ENCODE measurements at places on chromosomes 6 and 20.

DNA sequence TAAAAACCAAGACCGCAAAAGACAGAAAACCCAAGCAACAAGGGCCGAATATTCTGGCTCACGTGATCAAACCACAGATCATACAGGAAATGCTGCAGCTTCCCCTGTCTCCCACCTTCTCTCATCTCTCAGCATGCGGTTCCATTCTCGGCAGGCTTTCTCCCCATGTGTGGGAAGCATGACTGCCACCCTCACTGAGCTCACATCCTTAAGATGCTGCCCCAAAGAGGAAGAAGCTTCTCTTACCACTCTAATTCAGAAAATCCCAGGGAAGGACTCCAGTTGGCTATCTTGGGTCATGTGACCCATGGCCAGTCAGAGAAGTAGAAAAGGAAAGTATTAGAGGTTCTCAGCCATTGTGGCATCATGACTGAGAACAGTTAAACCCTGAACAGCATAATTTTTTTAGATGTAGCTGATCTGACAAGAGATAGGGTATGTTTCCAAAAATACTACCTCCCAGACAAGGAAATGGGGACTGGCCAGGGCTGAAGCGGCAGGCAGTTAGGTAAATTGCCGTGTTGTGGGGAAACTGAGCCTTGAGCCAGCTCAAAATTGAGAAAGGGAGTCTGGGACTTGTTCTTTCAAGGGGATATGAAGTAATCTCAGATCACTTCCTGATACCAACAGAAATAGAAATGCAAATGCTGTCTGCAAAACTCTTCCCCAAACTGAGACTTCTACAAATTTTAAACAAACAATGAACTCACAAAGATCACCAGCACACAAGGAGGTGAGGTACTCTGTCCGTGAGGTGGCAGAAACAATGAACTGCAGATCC is 37.1 kb upstream of the GRM4 start:
- no peak for DNase-seq

DNA sequence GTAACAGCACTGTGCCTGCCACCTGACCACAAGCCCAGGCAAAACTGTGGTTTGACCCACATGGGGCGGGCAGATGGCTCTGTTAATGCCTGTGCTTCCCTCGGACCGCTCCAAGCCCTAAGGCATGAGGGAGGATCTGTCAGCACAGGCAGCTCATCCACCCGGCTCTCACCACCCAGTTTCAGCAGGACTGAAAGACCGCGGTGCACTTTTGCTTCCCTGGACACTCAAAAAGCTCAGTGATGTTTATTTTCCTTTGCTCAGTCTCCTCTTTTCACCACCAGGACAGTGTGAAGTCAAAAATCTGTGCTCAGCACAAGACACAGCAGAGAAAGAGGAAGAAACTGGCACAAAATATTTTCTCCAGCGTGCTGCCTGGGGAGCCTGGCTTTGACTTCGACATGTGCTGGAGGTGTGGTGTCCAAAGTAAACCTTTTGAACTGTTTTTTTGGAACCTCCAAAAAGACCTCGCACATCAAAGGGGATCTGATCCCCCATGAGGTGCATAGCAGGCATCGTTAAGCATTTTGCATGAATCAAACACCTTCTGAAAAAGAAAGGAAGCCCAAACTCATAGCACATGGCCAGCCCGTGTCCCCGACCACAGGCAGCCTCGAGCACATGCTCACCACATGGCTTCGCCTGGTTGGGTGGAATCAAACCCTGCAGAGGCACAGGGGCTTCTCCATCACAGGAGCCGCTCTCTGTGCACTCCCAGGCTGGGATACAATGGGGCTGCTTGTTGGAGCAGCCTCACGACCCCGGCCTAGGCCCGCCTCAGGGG is 441.7 kb upstream of the JARID2 start:
- DNase-seq: no peak

GRCh38 chr20:9689041-9689440 is 149.8 kb downstream of the PAK5 start:
- no peak for DNase-seq

GRCh38 chr6:32252331-32253009 is 28.6 kb upstream of the NOTCH4 start:
- DNase-seq: no peak

- DNase-seq: no peak
Observed at GRCh38 chr6:98769546-98769945, 64.8 kb upstream of the POU3F2 start.

All from left lung (tissue), 14 donors.